ENCODE measurements at places on chromosomes 5 and 9.

GRCh38 chr9:124045076-124045829, 33.7 kb downstream of the LHX2 start:
- peaks cover 68% of the 10 kb centered on the region for H3K27me3 ChIP-seq
- peaks cover 4% of the 10 kb centered on the region for H3K4me1 ChIP-seq
- no peaks in the 10 kb centered on the region for H3K36me3 ChIP-seq
- DNase-seq: peak; percentile 78
- H3K27ac ChIP-seq: no peak overlapping the region
- H3K4me3 ChIP-seq: peak overlapping the region; percentile 20

GRCh38 chr9:108854094-108854493, 1.7 kb downstream of the ACTL7B start:
- H3K27ac ChIP-seq: no peak overlapping the region
- no peak for DNase-seq
- no peaks in the 10 kb centered on the region for H3K36me3 ChIP-seq

GRCh38 chr5:137361280-137361679, 137.8 kb downstream of the SPOCK1 start:
- H3K4me1 ChIP-seq: no peaks in the 10 kb centered on the region
- peak; percentile 44 for DNase-seq
- peaks cover 5% of the 10 kb centered on the region for H3K27me3 ChIP-seq
- H3K36me3 ChIP-seq: no peaks in the 10 kb centered on the region
- no peak overlapping the region for H3K4me3 ChIP-seq

DNA sequence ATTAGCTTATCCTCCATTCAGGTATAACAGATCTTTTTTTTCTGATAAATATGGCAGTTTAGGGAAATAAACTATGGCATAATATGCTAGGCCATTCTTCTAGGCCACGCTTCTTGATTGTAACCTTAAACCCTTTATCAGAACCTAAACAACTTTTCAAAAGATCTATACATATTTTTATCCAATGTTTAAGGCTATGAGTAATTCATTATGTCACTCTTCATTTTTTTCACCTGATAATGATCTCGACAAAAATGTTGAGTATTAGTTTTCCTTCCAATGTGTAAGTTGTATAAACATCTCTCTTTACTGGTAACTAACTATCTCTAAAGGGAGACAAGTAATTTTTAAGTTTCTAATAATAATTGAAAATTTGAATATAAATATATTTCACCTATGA, 2.4 kb upstream of the PCDHB4 start:
- no peak overlapping the region for H3K4me3 ChIP-seq
- H3K27ac ChIP-seq: no peak overlapping the region
- no peaks in the 10 kb centered on the region for H3K36me3 ChIP-seq
- H3K27me3 ChIP-seq: no peaks in the 10 kb centered on the region

DNA sequence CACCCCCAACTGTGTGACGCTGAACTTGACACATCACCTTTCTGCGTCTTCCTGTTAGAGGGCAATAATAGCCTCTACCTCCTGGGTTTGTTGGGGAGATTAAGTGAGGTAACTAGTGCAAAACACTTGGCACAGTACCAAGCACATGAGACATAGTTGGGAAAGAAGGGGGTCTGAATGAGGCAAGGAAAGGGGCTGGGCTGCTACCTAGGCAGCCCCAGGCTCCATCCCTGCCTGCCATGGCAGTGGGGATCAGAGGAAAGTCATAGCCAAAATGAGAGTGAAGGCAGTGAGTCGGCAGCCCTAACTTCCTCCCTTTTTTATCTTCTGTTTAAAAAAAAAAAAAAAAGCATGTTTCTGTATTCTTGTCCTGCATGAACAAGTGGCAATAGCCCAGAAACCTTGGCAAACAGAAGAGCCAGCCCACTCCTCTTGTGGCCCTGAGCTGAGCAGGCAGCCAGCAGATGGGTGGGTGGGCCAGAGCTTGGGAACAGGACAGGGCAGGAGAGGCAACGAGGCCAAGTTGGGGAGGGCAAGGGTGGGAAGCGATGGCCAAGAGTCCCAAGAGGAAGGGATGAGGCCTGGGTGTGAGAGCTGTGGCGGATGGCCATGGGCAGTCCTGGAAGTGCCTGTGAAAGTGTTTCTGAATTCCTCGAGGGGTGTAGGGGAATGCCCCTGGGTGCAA, 11.4 kb downstream of the CAMK2A start:
- H3K27ac ChIP-seq: no peak overlapping the region
- DNase-seq: peak; percentile 45
- H3K36me3 ChIP-seq: no peaks in the 10 kb centered on the region

DNA sequence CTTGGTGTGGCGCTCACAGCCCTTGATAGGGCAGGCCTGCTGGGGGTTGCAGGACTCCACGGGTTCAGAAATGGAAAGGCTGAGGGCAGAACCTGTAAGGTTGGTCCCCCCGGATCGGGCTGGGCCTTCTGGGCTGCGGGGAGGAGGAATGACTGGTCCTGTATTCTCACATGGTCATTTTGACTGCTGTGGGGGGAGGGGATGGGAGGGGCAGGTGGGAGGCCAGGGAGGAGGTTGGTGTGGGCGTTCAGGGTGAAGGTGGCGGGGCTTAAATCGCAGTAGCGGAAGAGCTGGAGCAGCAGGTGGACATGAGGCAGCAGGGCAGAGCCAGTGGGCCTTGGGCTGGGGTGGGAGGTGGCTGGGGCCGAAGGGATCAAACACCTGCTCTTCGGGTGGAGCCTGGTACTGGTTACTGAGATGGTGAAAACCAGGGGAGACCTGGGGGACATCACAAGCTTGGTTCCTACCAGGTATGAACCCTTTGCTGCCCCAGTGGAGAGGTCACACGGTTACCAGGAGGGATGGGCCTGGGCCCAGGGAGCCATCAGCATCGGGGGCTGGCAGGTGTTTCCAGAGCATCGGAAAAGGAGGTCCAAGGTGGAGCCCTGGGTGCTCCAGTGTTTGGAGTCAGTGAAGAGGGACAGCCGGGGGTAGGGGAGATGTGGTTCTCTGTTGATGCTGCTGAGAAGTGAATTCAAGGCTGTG, 1.8 kb downstream of the MRPS2 start:
- no peak overlapping the region for H3K27ac ChIP-seq
- H3K27me3 ChIP-seq: no peaks in the 10 kb centered on the region
- DNase-seq: no peak
- H3K4me3 ChIP-seq: no peak overlapping the region

- no peaks in the 10 kb centered on the region for H3K27me3 ChIP-seq
- H3K36me3 ChIP-seq: peaks cover 19% of the 10 kb centered on the region
- H3K4me3 ChIP-seq: no peak overlapping the region
- peaks cover 11% of the 10 kb centered on the region for H3K4me1 ChIP-seq
Measured at GRCh38 chr9:108994695-108995094, 18.6 kb downstream of the CTNNAL1 start.

DNA sequence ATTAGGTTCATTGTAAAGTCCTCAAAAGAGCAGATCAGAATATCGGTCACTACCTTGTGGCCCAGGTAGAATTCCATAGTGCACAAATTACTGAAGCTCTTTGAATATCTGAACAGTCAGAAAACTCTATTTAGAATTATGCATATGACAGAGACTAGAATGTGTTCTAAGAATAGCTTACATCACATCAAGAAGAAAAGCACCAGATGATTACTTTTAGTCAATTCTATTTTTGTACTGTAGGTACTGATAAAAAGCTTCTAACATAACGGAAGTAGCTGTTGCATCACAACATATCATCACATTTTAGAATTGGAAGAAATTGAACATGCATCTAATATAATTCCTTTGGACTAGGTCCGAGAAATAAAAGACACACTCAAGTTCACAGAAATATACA, 946.6 kb upstream of the ARRDC3 start:
- no peaks in the 10 kb centered on the region for H3K27me3 ChIP-seq
- H3K27ac ChIP-seq: no peak overlapping the region
- H3K4me3 ChIP-seq: no peak overlapping the region
- peaks cover 14% of the 10 kb centered on the region for H3K4me1 ChIP-seq
- DNase-seq: no peak

DNA sequence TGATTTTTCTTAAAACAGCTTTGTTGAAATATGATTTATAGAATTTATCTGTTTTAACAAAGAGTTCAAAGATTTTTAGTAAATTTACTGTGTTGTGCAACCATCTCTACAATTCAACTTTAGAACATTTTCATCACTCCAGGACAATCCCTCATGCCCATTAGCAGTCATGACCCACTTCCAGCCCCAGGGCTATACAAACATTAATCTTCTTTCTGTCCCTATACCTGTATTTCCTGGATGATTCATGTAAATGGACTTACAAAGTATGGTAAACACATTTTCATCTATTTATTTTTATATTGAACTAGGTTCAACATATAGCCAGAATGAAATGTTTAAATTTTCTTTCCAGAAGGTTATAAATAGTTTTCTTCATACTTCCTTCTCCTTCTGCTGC, 127.8 kb upstream of the CCDC180 start:
- no peaks in the 10 kb centered on the region for H3K36me3 ChIP-seq
- H3K4me1 ChIP-seq: peaks cover 12% of the 10 kb centered on the region
- no peaks in the 10 kb centered on the region for H3K27me3 ChIP-seq
- no peak for DNase-seq
- H3K27ac ChIP-seq: no peak overlapping the region

GRCh38 chr9:79208791-79209396, 362.9 kb upstream of the TLE4 start:
- no peak for DNase-seq
- no peaks in the 10 kb centered on the region for H3K36me3 ChIP-seq
- H3K4me3 ChIP-seq: no peak overlapping the region
- H3K27ac ChIP-seq: no peak overlapping the region

DNA sequence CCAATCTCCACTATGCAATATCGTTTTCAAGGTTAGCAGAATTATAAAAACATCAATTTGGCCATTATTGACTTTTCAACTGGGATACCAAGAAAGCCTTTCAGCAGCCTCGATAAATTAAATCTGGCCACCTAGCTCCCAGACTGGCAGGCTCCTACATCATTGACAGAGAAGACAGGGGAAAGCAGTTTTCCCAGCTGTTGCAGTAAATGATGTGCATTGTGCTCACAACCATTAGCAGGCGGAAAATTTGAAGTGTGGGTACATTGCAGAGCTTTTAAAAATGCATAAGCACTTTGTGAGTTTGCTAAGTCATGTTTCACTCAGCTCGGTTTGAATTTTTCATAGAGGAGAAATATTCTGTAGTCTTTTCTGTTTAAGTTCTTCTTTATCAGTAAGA, 297.9 kb downstream of the KCTD16 start:
- H3K27ac ChIP-seq: no peak overlapping the region
- no peak overlapping the region for H3K4me3 ChIP-seq
- H3K36me3 ChIP-seq: no peaks in the 10 kb centered on the region
- no peaks in the 10 kb centered on the region for H3K27me3 ChIP-seq
- DNase-seq: no peak

DNA sequence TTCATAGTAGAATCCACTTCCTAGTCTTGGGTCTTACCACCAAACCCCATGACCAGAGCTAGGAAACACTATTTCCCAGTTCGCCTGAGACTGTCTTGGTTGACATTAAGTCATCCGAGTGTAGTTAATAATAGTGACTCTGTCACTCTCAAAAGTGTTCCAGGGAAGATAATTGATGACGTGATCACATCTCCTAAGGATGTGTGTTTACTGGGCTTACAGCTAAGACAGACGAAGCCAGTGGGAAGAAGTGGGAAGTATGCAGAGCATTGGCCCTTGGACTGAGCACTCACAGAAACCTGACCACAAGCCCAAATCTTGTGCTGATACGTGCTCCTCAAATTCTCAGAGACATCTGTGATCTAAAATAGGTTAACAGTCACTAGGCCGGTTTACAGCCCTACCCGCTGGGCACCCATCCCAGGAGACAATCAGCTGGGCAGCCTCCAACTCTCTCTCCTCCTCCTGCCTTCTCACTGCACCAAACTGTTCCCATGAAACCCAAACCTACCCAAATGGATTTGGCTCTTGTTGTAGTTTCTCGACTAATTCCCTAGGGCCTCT, 316.6 kb downstream of the TLE1 start:
- no peaks in the 10 kb centered on the region for H3K36me3 ChIP-seq
- no peak overlapping the region for H3K27ac ChIP-seq
- H3K27me3 ChIP-seq: no peaks in the 10 kb centered on the region
- no peak overlapping the region for H3K4me3 ChIP-seq
- peak; percentile 53 for DNase-seq

- no peak overlapping the region for H3K27ac ChIP-seq
- no peaks in the 10 kb centered on the region for H3K4me1 ChIP-seq
- no peak for DNase-seq
- H3K4me3 ChIP-seq: no peak overlapping the region
- H3K36me3 ChIP-seq: no peaks in the 10 kb centered on the region
- H3K27me3 ChIP-seq: no peaks in the 10 kb centered on the region
Measured at GRCh38 chr5:152051499-152052454, 127.1 kb upstream of the GLRA1 start.

DNA sequence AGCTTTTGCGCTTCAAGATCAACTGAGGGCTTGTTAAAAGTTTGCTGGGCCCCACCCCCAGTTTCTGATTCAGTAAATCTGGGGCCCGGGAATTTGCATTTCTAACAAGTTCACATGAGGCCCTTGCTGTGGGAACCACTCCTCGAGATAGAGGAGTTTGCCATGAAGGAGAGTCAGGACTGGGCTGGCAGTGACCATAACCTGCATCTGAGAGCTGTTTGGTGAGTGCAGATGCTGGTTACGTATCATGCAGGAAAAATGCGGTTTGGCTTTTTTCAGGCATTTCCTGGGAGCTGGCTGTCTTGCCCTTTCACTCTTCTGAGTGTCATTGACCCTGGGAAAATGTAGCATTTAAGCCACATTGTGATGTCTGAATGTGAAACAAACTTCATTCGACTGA, 9.4 kb upstream of the ANGPTL2 start:
- H3K4me1 ChIP-seq: peaks cover 33% of the 10 kb centered on the region
- no peak overlapping the region for H3K4me3 ChIP-seq
- H3K27ac ChIP-seq: no peak overlapping the region
- no peaks in the 10 kb centered on the region for H3K27me3 ChIP-seq
- H3K36me3 ChIP-seq: no peaks in the 10 kb centered on the region

DNA sequence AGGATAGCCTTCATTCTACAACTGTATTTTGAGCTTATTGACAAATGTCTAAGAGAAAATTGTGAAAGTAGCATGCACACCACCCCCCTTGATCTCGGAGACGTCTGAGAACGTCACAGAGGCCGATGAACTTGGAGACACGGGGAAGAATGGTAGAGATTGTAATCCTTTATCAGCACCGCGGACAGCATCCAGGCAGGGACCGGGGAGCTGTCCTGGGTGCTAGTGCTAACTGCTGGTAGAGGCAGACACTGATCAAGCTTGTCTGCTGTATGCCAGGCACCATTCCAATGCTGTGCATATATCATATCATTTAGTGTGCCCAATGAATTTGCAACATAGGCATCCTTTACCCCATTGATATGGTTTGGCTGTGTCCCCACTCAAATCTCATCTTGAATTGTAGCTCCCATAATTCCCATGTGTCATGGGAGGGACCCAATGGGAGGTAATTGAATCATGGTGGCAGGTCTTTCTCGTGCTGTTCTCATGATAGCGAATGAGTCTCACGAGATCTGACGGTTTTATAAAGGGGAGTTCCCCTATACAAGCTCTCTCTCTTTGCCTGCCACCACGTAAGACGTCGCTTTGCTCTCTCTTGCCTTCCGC, 98.8 kb downstream of the LHX2 start:
- H3K27ac ChIP-seq: no peak overlapping the region
- H3K4me3 ChIP-seq: no peak overlapping the region
- DNase-seq: peak; percentile 90
- H3K4me1 ChIP-seq: no peaks in the 10 kb centered on the region
- H3K36me3 ChIP-seq: no peaks in the 10 kb centered on the region

- no peaks in the 10 kb centered on the region for H3K27me3 ChIP-seq
- peaks cover 29% of the 10 kb centered on the region for H3K4me1 ChIP-seq
- H3K4me3 ChIP-seq: peak within 1 kb of the TSS; percentile 59
- no peaks in the 10 kb centered on the region for H3K36me3 ChIP-seq
- peak within 1 kb of the TSS; percentile 81 for H3K27ac ChIP-seq
Measured at GRCh38 chr9:137222190-137223077, at the start of gene RNF208. Gene RNF208 (minus strand): TSS chr9:137222240. CDS start chr9:137221212, 1,028 bp downstream.

GRCh38 chr9:124498040-124498439, 9.2 kb downstream of the NR5A1 start:
- H3K27ac ChIP-seq: no peak overlapping the region
- H3K4me1 ChIP-seq: no peaks in the 10 kb centered on the region
- H3K36me3 ChIP-seq: no peaks in the 10 kb centered on the region
- no peak overlapping the region for H3K4me3 ChIP-seq
